Hepatocyte (in vitro differentiated cells): ENCODE measurements at places on chromosomes 12 and 14. TPM values are rescaled to one million over a fixed set of nuclear protein-coding genes. Genes with fewer than 3 reads are reported as not detected.

- no peaks in the 10 kb centered on the region for H3K4me1 ChIP-seq
- no peak overlapping the region for H3K27ac ChIP-seq
- no peak for DNase-seq
- no peaks in the 10 kb centered on the region for H3K27me3 ChIP-seq
- no peak overlapping the region for H3K4me3 ChIP-seq
Observed at GRCh38 chr14:78227248-78228077, 57.3 kb downstream of the NRXN3 start.

DNA sequence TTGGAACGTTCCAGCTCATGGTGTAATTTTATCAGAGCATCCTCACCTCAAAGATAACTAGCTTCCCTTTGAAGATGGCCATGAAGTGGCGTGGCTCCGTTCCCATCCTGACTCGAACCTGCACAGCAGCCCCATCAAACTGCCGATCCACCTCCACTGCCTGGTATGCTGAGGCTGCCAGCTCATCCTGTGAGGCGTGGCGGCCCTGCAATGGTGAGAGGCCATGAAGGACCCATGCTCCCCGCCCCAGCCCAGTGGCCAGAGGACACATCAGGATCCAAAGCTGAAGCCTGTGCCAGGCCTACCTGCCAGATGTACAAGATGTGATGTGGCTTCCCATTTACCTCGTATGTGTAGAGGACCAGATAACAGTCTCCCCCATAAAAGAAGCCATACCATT lies 11.2 kb downstream of the AVIL start:
- H3K27ac ChIP-seq, result no peak overlapping the region
- H3K36me3 ChIP-seq, result no peaks in the 10 kb centered on the region
- H3K4me3 ChIP-seq, result no peak overlapping the region
- H3K27me3 ChIP-seq, result no peaks in the 10 kb centered on the region
- no peaks in the 10 kb centered on the region for H3K4me1 ChIP-seq
- no peak for DNase-seq

- H3K4me1 ChIP-seq, result peaks cover 7% of the 10 kb centered on the region
- H3K27me3 ChIP-seq, result no peaks in the 10 kb centered on the region
- no peak for DNase-seq
Observed at GRCh38 chr14:24362241-24362960, 5.6 kb upstream of the NFATC4 start.

DNA sequence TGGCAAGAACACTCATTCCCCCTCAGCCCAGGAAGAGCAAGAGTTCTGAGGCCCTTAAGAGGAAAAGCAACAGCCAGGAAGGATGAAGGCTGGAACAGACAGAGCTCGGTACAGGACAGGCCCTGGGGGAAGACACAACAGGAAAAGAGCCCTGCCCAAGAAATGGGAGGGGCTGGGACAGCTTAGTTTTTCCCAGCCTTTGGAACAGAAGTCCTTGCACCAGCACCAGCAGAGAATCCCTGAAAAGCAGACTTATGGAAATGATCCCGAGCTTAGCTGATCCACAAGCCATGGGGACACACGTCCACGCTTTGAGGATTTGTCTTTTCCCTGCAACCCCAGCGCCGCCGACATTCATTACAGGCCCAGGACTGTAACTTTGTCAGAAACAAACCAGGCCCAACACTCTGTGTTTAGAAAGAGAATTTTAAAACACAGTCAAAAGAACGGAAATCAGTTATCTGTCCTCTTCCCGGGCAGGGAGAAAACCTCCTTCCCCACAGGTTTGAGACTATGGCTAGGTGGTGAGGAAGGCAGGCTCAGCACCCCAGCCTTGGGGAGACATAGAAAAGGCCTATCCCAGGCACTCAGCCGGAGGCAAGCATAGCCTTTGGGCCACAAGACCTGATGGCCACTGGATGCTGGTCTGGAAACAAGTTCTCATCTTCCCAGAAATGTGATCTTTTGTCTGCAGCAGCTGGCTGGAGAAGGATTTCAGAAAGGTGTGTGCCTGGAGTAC lies 4.0 kb upstream of the AVIL start:
- no peaks in the 10 kb centered on the region for H3K27me3 ChIP-seq
- no peak overlapping the region for H3K4me3 ChIP-seq
- no peak for DNase-seq
- H3K36me3 ChIP-seq, result peaks cover 5% of the 10 kb centered on the region
- H3K4me1 ChIP-seq, result peaks cover 5% of the 10 kb centered on the region
- no peak overlapping the region for H3K27ac ChIP-seq

Gene KIF21A
- 25.0 and 35.7 TPM in 2 replicates for polyA plus RNA-seq

- H3K27ac ChIP-seq, result no peak overlapping the region
- DNase-seq, result no peak
- no peaks in the 10 kb centered on the region for H3K27me3 ChIP-seq
Observed at GRCh38 chr14:102194856-102195255, 55.2 kb downstream of the WDR20 start.

Gene RAPGEF3
- 1.6 and 2.1 TPM in 2 replicates for polyA plus RNA-seq

DNA sequence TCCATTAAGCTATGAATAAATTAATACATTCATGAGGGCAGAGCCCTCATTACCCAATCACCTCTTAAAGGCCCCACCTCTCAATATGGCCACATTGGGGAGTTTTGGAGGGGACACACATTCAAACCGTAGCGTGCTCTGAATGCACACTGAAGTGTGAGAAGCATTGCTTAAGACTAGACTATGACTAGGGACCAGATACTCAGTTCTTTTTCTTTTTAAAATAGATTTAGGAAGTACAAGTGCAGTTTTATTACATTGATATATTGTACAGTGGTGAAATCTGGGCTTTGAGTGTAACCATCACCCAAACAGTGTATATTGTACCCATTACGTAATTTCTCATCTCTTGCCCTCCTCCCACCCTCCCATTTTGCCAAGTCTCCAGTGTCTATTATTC lies 21.0 kb upstream of the JDP2 start:
- H3K4me3 ChIP-seq, result no peak overlapping the region
- no peak for DNase-seq
- no peaks in the 10 kb centered on the region for H3K4me1 ChIP-seq
- no peaks in the 10 kb centered on the region for H3K27me3 ChIP-seq
- no peak overlapping the region for H3K27ac ChIP-seq

- peak overlapping the region; percentile 2 for H3K4me3 ChIP-seq
- peaks cover 47% of the 10 kb centered on the region for H3K27me3 ChIP-seq
- H3K27ac ChIP-seq, result no peak overlapping the region
- peak; percentile 15 for DNase-seq
- no peaks in the 10 kb centered on the region for H3K4me1 ChIP-seq
Observed at GRCh38 chr12:126191031-126191891, 1126.0 kb downstream of the AACS start.

DNA sequence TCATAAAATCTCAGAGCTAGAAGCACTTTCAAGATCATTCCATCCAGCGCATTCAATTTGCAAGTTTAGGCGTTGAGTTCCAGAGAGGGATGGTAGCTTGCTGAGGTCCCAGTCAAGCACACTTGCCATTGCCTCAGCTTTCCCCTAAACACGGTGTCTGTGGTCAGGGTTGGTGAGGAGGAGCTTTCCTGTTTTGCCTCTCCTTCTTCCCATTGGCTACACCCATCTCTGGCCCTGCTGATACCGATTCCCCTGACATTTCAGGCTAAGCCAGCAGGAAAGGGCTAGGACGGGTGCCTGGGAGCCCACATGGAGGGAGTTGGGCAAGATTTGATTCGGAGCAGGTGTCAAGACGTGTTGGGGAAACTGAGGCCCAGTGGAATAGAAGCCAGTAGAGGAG lies 9.1 kb downstream of the NFATC4 start:
- no peaks in the 10 kb centered on the region for H3K27me3 ChIP-seq
- H3K4me3 ChIP-seq, result no peak overlapping the region
- no peaks in the 10 kb centered on the region for H3K36me3 ChIP-seq

GRCh38 chr12:123621619-123622530 lies 11.6 kb downstream of the EIF2B1 start:
- no peak overlapping the region for H3K27ac ChIP-seq
- no peaks in the 10 kb centered on the region for H3K4me1 ChIP-seq
- no peaks in the 10 kb centered on the region for H3K27me3 ChIP-seq
- no peak overlapping the region for H3K4me3 ChIP-seq

DNA sequence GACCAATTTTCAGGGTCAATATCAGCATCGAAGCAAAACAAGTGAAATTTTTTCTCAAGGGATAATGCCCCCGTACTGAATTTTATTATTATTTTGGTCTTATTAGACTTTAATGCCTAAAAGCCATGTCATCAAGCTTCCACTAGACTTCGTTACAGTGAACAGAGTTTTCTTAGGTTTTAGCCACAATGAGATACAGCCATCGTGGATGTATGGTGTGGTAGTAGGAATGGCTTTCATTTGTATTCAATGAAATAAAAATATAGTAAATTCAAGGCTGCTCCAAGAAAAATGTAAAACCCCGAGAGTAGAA lies 11.7 kb downstream of the TAOK3 start:
- no peak for DNase-seq
- H3K27me3 ChIP-seq, result no peaks in the 10 kb centered on the region
- no peak overlapping the region for H3K27ac ChIP-seq
- no peaks in the 10 kb centered on the region for H3K36me3 ChIP-seq
- H3K4me3 ChIP-seq, result no peak overlapping the region

Gene OR11H12
- polyA plus RNA-seq, result not detected in 2 replicates
